Hematopoietic multipotent progenitor cell treated with erythropoietin and hydrocortisone succinate and interleukin-3 and kit ligand, for 17 days (in vitro differentiated cells): ENCODE measurements at places on chromosomes 7 and 10.

DNA sequence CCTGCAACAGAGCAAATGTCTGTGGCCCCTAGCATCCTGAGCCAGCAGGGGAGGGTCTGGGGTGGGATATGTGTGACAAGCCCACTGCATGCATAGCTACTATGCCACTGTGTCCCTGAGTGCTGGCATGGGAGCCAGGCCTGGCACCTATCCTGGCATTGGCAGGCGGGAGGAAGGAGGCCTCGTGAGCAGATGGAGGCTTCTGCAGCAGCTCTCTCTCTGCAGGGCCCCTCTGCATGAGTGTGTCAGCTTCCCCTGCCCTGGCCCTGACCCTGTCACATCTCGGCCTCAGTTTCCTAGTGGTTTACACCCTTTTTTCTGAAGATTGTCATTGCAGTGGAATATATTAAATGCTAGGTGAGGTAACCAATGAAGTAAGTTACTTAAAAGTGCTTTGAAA is 13.1 kb upstream of the IMPDH1 start:
- no peak for DNase-seq

DNA sequence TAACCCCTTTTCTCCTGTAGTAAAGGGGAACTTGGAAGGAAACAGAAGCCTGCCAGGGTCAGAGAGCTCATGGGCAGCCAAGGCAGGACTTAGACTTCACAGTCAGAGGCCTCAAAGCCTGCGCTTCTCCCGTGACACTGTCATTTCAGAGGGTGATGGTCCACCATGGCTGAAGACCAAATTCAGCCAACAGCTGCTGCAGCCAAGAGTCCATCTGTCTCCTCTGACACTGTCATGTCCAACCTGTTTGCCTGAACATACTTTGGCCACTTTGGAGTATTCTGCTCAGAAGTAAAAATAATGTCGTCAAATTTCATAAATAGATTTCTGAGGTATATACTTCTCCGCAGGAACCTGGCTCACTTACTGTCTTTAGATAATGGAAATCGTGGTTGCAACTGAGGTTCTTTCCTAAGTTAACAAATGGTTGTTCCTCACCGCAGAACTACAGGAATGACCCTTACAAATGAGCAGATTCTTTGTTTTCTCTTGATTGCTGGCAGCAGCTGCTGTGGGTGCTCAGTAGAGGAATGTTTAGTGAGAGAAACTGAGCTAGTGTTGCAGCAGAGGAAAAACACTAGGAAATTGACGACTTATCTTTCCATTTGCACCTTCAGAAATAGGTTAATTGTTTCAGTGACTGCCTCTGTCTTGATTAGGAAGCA is 626.5 kb downstream of the SDK1 start:
- no peak for DNase-seq

- no peak for DNase-seq
Observed at GRCh38 chr7:37193775-37194135, 254.9 kb downstream of the ELMO1 start.

DNA sequence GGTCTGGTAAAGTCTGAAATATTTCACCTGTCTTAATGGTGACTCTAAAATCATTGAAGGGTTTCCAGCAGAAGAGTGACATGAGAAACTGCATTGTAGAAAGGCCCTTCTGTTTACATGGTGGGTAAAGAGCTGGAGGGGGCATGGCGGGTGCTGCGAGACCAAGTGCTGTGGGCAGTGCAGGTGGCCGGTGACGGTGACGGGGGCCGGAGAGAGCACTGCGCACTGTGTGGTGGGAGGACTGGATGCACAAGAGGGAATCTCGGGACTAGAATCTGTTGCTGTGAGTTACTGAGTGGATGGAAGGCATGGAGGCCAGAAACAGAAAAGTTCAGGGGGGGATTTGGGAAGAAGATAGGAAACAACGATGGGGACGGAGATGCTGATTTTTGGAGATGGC is 218.7 kb downstream of the USP6NL start:
- no peak for DNase-seq

- no peak for DNase-seq
Observed at GRCh38 chr10:122019414-122019975, 30.5 kb downstream of the TACC2 start.

GRCh38 chr7:142910481-142910880 is 23.1 kb downstream of the TRPV5 start:
- DNase-seq: no peak

DNA sequence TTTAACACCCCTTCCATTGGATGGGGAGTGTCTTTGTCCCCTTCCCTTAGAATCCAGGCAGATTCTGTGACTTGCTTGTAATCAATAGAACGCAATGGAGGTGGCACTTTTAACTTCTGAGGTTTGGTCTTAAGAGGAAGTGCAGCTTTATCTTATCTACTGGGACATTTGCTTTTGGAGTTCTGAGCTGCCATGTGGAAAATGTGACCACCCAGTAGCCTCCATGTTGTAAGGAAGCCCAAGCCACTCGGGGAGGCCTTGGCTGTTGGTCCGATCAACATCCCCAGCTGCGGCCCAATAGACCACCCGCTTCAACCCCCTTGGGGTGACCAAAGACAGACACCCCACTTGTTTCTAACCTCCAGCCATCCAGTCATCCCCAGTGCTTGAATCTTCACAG is 86.3 kb upstream of the FAM171A1 start:
- DNase-seq: no peak

DNA sequence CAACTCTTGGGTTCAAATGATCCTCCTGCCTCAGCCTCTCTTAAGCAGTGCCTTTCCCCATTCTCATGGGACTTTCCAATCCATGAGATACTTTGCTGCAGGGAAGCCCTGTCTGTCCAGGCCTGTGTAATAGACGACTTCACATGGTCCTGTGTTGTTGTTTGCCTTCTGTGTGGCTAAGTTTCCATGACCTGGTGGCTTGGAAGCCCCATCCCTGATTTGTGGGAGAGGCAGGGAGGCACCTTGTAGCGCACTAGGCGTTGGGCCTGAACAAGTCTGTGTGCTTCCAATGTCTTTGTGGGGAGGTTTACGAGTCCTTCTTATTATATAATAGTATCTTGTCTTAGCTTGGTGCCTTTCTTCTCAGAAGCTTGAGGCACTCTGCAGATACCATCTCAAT is 49.1 kb downstream of the TCF7L2 start:
- no peak for DNase-seq

GRCh38 chr7:26376175-26376917 is 84.7 kb downstream of the SNX10 start:
- peak; percentile 23 for DNase-seq

GRCh38 chr7:100720671-100721504 is 620 bp downstream of the EPO start:
- no peak for DNase-seq

- no peak for DNase-seq
Observed at GRCh38 chr10:11382187-11382586, 229.3 kb downstream of the USP6NL start.

DNA sequence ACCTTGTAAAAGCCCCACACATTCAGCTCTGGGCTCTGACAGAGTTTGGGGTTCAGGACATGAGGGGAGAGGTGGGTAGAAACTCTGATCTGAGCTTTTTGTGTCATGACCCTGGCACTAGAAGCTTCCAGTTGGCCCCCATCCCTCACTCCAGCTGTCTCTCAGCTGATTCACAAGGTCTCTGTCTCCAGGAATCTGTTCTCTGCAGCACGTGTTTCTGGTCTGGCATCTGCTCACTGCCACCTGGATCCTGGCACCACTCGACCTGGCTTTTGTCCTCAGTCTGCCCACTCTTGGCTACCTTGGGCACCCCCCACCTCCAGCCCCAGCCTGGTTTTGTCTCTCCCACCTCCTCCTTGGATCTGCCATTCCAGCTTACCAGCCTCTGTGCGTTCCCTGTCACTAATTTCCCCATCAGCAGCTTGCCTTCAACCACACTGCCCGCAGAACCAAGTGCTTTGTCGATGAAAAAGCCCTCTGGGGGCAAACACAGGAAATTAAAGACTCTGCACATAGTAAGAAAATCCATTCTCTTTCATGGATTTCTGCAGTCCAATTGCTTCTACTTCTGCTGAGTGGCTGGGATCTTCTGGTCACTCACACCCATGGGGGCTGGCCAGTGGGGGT is 18.3 kb upstream of the ADCYAP1R1 start:
- DNase-seq: no peak

DNA sequence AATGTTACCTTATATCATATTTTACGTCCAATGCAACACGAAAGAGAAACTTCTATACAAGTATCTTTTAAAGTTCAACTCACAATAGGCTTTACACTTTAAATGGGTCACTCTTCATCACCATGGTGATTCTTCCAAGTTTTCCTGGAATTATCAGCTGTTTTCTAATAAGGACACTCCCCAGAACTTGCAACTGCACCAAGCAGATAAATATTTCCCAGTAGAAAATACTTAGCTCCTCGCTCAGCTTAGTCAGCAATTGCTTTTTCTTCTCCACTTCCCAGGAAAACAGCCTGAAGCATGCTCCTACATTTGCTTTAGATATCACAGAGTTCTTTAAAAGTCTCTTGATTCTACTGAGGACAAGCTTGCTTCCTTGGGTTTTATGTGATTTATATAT is 25.7 kb upstream of the ADD3 start:
- peak; percentile 49 for DNase-seq

GRCh38 chr7:16063716-16064675 is 357.3 kb downstream of the CRPPA start:
- DNase-seq: no peak

- no peak for DNase-seq
Observed at GRCh38 chr7:150668472-150668911, 17.0 kb upstream of the GIMAP2 start.

GRCh38 chr7:34220506-34221185 is 315.3 kb downstream of the BMPER start:
- DNase-seq: no peak

DNA sequence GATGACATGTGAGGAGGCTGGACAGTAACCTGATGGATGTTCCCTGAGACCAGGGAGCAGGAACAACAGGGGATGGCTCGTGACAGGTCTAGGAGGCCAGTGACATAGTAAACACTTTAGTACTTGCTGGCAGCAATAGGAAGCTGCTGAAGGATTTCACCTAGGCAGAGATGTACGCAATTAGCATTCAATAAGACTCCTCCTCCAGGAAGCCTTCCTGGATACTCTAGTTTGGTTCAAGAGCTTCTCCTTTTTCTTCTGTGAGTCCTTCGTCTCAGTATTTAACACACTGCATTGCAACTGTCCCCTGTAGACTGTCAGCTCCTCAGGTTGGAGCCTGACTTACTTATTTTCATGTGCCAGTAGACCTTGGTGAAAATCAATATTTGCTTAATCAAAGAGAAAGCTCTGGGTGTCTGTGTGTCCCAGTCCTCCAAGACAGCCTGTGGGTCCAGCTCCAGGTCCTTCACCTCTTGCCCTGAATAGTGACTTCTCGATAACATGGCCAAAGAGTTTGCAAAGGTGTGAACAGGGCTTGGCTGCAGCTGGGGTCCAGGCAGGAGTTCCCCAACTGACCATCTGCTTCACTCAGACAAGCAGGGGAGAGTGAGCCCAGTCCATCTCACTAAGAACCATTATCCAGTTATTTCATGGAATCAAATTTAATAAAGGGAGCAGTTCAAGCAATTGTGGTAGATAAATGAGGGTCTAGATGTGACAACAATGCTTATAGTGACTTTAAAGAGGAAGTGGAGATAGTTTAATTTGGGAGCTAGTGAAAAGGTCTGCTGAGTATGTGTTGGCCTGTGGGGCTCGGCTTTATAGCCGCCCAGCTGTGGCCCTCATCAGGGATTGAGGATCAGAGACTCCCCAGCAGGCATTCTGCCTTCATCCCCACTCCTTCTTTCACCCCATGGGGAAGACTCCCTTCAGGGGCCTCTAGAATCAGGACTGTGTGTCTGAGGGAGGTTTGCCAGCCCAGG is 9.4 kb downstream of the TMEM273 start:
- DNase-seq: no peak

- no peak for DNase-seq
Observed at GRCh38 chr10:9342885-9343570, 1288.5 kb downstream of the GATA3 start.

DNA sequence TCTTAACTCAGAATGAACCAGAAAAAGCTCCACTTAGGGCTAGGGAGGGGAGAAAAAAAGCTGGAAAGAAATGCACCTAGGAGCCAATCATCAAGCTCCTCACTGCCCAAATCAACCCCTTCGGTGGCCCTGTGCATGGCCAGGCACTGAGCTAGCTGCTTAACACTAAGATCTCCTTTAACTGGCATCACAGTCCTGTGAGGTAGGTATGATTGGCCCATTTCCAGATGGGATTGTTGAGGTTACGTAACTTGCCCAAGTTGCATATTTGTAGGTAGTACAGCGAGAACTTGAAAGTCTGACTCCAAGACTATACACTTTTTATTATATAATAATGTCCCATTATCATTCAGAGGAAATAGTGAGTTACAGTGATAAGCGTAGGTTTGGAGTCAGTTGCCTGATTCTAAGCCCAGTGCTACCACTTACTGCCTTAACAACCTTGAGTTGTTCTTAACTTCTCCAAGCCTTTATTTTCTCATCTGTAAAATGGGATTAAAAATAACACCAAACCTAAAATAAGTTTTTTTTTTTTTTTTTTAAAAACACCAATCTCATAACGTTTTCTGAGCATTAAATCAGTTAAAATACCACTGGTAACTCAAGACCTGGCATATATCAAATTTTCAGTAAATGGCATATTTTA is 37.2 kb upstream of the ACSL5 start:
- no peak for DNase-seq

- DNase-seq: no peak
Observed at GRCh38 chr10:21160116-21160515, 263.0 kb upstream of the NEBL start.

GRCh38 chr10:55629793-55630490 is 731.1 kb downstream of the ZWINT start:
- no peak for DNase-seq

GRCh38 chr10:7380704-7381241 is 30.1 kb downstream of the SFMBT2 start:
- DNase-seq: no peak

DNA sequence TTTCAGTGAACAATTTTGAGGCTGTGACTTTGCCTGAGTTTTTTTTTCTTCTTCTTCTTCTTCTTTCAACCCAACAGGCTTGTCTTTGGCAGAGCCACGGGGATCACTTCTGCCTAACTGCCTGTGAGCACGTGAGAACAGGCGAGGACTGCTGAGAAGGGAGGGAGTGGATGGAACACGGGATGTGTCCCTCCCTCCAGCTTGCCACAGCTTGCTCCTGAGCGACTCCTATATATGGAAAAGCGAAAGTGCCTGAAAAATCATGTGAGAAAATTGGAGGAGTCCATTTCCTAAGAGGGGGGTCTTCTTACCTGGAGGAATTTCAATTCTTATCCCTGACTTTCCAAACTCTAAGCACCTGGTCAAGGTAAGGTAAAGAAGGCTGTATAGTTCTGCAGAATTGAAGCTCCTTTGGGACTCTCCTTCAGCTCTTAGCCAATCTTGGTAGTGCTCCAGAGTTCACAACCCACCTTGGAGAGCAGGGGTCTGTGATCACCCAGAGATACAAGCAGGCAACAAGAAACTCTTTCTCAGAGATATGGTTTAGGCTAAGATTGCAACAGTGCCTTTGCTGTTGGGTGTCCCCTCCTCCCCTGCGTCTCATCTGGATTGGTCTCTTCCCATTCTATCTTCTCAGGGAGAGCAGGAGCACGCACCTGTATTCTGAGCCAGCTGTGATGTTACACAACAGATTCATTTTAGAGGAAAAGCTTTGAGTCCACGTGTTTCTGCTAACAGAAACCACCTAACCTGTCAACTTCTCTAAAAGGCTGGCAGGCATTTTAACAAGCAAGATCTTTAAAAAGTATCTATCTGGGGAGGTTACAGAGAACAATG is at the start of gene MAT1A:
MAT1A (minus strand) TSS at position 208 of the 837 bp plus-strand sequence. CDS start 235 bp downstream, outside the sequence.
- DNase-seq: no peak

- no peak for DNase-seq
Observed at GRCh38 chr7:15042285-15043065, 139.9 kb upstream of the DGKB start.
